Stimulated activated naive CD8-positive, alpha-beta T cell treated with anti-CD3 and anti-CD28 coated beads, Interleukin-15, amount 100 ng/mL, for 72 hours (primary cell): ENCODE measurements at places on chromosomes 2 and 18.

DNA sequence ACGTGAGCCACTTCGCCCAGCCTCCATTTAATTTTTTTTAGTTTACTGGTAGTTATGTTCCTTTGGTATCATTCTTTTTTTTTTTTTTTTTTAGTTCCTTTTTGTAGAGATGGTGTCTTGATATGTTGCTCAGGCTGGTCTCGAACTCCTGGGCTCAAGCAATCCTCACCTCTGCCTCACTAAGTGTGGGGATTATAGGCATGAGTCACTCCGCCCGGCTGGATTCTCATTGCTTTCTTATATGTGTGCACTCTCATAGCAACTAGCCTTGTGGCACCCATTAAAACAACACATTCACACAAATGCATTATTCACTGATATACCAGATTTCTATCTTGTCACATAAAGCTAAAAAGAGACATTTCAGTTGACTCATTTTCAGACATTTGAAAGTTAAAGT, 4.2 kb downstream of the TTC27 start:
- peak; percentile 19 for DNase-seq

- no peak for DNase-seq
These were observed 116.3 kb upstream of the SPRED2 start for GRCh38 chr2:65548576-65549256.

GRCh38 chr18:35999925-36000324, 27.4 kb downstream of the RMP24 start:
- no peak for DNase-seq

- DNase-seq: no peak
These were observed 270.7 kb downstream of the HAUS1 start for GRCh38 chr18:46374850-46375249.

DNA sequence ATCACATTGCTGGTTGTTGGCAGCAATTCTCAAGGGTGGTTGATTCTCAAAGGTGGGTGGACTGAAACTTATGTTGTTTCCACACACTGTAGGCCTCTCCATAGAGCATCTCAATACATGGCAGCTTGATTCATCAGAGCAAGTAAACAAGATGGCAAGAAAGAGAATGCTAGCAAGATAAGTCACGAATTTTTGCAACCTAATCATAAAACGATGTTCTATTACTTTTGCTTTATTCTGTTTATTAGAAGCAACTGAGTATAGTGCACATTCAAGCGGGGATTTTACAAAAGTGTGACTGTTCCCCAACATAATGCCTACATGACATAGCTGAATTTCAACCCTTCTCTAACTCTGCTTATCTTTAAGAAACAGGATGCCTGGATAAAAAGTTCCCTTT, 136.2 kb downstream of the CCDC178 start:
- no peak for DNase-seq

DNA sequence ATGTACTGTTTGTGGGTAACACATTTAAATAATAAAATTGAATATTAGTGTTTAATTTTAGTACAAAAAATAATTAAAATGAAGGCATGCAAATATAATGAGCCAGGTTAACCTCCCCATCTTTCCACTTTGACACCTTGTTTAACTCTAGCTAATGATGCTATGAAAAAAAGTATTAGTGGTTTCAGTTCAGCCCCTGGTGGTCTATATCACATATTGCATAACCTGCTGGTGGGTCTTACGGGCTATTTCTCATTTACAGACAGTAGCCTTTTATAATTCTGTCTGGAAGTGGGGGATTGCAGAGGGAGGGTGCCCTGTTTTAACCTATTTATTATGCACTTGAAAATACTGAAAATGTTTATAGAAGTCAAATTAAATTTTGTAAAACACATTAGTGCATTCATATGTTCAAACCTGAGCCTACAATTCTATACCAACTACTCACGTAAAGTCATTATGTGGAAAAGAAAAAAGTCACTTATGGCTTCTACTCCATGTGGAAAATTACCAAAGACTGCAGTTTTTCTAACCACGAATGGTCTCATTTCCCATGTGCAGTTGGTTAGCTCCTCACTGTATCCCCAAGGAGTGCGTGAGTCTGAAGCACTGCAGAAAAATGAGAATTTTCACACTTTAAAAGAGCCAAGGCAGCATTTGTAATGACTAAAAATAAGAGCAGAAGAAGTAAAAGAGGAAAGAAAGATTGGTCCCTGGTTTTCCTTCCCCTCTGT, 381.0 kb downstream of the MTX2 start:
- DNase-seq: no peak

GRCh38 chr2:239014458-239015217, 166.8 kb downstream of the TWIST2 start:
- no peak for DNase-seq

GRCh38 chr18:78978349-78979055, 1.1 kb upstream of the SALL3 start:
- no peak for DNase-seq
